ENCODE measurements at places on chromosomes 12 and 14.
A peak's percentile ranks its signal among the peaks of the same experiment; 100 is the strongest.

DNA sequence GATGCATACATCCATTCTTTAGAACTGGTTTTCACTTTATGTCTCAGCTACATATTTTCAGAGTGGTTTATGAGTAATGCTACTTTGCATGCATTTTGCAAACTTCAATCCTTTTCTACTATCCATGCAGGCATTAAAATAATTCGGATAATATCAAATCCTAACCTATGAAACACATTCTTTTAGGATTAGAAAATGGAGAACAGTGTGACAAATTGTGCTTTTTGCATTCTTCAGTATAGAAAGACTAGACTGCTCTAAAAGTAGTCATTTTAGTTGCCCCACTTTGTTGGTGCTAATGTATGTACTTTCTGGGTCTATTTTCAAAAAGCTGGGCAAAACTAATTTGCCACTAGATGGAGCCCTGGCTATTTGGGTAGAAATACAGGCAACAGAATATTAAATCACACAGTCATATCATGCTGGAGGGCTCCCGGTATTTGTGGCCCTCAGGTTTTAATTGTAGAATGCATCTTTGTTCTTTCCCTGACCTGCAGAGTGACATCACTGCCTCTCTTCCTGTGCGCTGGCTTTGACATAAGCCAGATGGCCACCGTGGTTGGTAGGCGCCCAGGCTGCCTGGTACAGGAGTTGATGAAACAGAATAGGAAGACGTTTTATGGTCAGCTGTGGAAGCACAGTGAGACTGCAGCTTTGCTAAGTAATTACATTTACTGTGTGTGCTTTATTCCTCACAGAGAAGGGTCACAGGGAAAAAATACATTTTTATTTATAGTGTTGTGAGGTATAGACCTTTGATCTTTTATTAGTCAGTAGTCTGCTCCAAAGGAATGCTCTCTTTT is 28.1 kb downstream of the MSRB3 start:
- DNase-seq, result peak; percentile 69

- peak; percentile 53 for DNase-seq
Observed at GRCh38 chr12:31629756-31630732, 29.4 kb upstream of the ETFBKMT start.

DNA sequence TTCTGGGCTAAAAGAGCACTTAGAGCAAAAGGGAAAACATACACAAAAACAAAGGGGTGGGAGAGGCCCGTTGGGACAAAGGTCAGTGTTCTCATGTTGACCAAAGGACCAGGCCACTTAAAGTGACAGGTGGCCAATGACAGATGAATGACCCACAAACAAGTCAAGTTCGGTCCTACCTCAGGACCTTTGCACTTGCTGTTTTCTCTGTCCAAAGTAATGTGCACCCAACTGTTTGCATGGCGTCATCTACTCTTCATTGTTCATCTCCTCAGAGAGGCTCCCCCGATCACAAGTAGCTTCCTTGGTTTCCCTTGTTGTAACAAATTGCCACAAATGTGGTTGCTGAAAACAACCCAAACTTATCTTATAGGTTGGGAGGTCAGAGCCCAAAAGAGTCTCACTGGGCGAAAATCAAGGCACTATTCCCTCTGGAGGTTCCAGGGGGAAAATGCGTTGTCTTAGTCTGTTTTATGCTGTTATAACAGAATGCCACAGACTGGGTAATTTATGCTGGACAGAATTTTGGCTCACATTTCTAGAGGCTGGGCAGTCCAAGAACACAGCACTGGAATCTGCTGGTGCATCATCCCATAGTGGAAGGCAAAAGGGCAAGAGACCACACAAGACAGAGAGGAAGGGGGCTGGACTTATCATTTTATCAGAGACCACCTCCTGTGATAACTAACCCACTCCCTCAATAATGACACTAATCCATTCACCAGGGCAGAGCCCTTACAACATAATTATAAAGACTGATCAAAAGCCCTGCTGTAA is 23.9 kb downstream of the CLMN start:
- no peak for DNase-seq

DNA sequence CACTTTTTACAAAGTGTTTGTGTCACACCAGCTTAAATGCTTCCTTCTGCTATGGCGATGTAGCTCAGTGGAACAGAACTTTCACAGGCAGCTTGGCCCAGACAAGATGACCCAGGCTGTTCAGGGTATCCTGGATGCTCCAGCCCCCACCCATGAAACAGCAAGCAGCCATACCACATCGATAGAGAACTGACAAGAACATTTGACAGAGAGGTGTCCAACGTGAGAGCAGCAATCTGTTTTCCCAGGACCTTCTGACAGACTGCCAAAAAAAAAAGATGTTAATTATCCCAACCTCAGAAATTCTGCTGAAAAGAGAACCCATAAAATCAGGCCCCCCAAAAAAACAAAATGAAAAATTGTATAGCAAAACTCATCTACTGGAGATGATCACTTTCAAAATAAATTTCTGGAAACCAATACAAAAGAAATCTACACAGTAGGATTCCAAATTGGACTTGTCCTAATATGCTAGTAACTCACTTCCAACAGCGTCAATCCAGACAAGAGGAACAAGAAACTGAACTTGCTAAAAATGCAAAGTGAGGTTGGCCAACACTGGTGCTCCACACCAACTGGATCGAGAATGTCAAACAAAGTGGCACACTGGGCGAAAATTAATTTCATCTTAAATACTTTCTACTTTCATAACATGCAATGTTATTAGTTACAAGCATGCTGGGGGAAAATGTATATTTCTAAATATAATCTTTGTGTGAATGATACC is 118.8 kb downstream of the DPF3 start:
- DNase-seq, result no peak

- no peak for DNase-seq
Observed at GRCh38 chr14:105167303-105168092, 1.1 kb downstream of the JAG2 start.

GRCh38 chr14:75559451-75560222 is 18.8 kb upstream of the FLVCR2 start:
- DNase-seq, result peak; percentile 18

DNA sequence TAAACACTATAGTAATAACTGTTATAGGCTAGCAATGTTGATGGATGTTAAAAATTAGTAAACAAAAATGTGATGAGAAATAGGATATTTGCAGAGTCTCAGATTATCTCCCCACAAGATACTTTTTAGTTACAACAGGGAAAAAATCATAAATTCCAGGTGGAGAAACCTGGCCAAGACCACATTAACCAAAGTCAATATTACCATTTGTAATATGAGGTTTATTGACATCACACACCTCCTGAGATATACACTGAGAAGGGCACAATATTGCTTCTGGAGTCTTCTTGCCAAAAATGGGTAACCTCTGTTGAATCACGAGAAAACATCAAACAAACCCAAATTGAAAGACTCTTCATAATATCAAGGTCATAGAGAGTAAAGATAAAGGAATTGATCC is 72.3 kb upstream of the AMIGO2 start:
- DNase-seq, result no peak

DNA sequence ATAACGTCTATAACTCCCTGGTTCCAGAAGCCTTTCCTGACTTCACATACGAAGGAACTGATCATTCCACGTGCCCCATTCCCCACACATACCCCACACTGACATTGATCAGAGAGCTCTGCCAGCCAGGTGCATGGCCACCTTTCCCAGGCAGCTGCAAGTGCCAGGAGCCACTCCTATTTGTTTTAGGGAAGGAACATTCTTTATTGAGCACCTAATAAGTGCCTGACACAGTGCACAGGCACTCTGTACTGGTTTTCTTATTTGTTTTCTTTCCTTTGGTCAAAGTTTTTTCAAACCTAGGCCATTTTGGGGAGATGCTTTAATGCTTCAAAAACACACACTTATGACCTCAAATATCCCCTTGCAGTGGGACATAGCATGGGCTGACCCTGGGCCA is 50.0 kb downstream of the PITPNM2 start:
- DNase-seq, result no peak

- DNase-seq, result peak; percentile 49
Observed at GRCh38 chr12:92294676-92295440, 149.2 kb upstream of the BTG1 start.

DNA sequence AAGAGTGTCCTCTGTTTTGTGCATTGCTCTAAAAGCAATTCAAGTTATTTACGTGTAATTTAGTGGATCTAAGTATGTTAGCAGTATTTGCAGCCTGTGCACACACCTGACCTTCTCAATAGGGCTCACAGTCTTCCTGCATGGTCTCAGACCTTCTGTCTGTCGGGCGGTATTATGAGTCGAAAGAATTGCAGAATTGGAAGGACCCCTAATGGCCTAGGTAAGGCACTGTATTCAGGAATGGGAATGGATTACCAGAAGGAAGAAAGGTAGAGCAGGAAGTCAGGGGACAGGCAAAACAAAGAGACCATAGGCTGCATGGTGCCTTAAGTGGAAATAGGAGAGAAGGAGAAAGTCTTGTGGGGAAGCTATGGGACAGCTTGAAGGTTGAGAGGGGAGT is 341.6 kb downstream of the VRK1 start:
- DNase-seq, result no peak

DNA sequence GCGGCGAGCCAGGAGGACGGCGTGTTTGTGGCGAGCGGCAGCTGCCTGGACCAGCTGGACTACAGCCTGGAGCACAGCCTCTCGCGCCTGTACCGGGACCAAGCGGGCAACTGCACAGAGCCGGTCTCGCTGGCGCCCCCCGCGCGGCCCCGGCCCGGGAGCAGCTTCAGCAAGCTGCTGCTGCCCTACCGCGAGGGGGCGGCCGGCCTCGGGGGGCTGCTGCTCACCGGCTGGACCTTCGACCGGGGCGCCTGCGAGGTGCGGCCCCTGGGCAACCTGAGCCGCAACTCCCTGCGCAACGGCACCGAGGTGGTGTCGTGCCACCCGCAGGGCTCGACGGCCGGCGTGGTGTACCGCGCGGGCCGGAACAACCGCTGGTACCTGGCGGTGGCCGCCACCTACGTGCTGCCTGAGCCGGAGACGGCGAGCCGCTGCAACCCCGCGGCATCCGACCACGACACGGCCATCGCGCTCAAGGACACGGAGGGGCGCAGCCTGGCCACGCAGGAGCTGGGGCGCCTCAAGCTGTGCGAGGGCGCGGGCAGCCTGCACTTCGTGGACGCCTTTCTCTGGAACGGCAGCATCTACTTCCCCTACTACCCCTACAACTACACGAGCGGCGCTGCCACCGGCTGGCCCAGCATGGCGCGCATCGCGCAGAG is 873 bp downstream of the PLXNC1 start:
- peak; percentile 62 for DNase-seq

GRCh38 chr14:61498303-61498702 is 176.9 kb downstream of the PRKCH start:
- DNase-seq, result peak; percentile 81

Measured in fibroblast of skin of scalp (primary cell).